SK-N-SH treated with all-trans-retinoic acid at 6 μM for 48 hours (cell line): ENCODE measurements at places on chromosomes 3 and 15.

DNA sequence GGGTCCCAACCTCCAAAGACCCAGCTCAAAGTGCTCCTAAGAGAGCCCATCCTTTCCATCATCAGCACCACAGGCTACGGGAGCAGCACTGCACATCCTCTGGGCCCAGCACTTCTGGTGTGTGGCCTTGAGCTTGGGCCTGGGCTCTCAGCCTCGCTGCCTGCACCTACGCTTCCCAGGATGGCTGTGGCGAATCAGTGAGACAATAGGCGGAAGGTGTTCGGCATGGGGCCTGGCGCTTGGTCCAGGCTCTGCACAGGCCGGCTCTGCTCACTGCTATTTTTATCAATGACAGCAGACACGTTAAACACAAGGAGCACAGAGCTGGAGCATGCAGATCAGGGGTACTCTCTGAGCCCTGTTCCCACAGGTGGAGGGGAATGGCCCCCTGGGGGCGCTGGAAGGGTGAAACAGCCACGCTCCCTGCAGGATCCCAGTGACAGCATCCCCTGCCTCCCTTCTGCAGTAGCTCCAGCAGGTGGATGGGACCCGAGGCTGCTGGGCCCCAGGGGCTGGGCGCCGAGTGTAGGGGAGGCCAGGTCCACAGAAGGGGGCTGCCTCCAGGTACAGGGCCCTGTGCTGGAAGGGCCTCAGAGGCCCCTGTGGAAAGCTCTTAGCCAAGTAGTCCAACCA, 90.0 kb upstream of the RPL32 start:
- ATAC-seq, result no peak

DNA sequence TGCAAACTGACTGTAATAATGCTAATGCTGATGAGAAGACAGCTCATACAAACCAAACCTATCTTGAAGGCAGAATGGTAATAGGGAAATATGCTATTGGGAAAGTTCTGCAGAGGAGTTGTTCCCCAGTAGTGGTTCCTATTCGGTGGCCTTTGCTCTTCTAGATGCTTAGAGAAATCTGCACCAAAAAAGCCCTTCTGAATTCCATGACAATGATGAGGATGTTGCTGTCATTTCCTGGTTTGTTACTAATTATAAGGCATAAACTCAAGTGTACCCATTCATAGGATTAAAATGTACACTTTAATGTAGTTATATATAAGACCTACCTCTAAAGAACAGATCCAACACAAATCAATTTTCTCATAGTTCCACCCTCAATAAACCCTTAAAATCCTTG, 30.1 kb downstream of the TOMM70 start:
- no peak for ATAC-seq

DNA sequence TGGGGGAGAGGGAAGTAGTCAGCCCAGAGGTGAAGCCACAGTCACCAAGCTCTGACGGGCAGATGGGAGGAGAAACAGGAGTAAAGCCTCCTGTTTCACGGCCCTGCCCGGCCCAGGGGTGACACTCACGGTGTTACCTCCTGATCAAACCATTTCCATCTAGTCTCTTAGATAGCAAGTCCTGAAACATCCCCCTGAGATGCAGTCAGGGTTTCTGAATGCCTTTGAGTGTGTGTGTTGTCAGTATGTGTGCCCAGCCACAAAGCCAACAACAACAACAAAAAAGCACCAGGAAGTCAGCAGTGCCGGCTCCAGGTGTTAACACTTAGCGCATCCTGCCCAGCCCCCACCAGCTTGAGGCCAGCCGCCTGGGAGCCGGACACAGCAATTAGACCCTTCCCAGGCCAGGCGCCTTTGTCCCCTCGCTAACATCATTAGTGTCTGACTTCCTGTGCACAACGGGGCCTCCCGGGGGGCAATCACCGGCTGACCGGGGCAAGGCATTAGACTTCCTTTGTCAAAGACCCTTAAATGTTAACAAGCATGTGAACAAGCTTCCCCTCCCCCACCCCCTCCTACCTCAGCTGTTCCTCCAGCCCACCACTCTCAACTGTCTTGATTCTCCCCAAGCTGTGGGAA, 34.5 kb downstream of the IL17RD start:
- ATAC-seq, result no peak

DNA sequence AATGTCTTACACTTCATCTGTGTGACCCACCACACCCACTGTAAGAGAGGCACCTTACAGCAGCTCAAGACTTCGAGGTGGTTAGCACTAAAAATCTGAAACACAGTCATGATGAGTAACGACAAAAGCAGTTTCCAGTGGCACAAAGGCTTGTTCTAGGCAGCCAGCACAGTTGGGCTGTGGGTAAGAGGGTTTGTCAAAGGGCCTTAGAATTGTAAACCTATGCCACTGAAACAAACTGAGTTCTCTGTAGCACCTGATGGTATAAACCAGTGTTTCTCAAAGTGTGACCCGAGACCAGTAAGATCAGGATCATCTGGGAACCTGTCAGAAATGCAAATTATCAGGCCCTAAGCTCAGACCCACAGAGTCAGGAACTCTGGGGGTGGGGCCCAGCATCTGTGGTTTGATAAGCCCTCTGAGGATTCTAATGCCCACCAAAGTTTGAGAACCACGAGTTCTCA, 36.5 kb downstream of the DAPK2 start:
- ATAC-seq, result no peak

- no peak for ATAC-seq
Observed at GRCh38 chr3:135169651-135170050, 374.6 kb downstream of the EPHB1 start.

DNA sequence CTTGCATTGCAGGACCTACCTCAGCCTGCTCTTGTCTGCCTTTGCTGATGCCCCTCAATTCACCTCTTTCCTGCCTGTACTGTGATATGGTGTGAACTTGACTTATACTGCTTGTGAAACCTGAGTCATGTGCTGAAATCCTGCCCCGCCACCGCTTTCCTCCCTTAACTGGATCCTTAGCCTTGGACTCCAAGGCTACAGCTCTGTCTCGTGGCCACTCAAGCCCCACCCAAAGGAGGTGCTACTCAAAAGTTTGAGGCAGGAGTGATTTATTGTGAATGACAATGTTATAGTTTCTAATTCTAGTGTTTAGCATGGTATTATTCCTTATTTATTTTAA, 56.1 kb downstream of the MYZAP start:
- ATAC-seq, result no peak

DNA sequence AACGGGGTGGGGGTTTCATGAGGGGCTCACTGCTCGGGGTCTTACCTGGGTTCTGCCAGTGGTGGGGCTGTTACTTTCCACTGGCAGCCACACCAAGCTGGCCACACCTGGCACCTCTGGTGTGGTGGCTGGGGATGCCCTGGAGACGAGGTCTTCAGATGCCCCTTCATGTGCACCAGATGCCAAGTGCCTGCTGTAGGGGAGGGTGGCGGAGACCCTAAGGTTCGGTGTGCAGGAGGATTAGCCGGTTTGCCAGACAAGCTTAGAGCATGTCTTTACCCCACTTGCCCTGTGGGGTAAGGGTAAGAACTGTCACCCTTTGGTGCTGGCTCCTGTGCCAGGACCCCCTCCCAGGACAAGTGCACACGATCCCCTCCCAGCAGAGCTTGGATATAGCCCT, 188.3 kb downstream of the TJP1 start:
- ATAC-seq, result no peak

DNA sequence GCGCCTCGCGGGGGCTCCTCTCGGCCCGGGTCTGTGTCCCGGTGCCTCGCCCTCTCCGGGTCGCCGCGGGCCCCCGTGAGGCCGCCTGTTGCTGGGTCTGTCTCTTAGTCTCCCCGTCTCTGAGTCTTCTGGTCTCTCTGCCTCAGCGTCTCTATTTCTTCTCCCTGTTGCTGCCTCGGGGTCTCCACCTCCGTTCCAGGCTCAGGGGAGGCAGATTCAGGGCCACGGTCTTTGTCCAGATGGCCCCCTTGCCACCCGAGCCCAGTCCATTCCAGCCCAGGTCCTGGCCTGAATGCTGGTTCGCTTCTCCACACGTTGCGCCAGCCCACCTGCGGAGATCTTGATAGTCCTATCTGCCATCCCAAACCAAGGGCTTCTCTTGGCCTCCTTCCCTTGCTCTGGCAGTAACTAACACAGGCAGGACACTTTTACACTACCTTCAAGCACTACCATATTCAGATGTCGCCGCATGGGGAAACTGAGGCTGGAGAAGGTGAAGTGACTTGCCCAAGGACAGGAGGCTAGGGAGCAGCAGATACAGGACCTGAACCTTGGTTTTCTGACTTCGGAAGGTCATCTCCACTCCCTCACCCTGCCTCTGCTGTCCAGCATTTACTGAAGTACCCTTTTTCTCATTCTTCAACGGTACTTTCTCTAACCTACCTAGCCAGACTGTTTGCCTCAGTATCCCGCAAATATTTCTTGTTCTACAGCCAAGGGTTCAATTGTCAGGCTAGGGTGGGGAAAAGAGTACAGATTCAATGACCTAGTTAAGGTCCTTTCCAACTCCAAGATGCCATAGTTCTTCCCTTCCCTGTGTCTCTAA, 616 bp upstream of the IGDCC4 start:
- ATAC-seq, result no peak
